ENCODE measurements at places on chromosomes 16 and 17.

DNA sequence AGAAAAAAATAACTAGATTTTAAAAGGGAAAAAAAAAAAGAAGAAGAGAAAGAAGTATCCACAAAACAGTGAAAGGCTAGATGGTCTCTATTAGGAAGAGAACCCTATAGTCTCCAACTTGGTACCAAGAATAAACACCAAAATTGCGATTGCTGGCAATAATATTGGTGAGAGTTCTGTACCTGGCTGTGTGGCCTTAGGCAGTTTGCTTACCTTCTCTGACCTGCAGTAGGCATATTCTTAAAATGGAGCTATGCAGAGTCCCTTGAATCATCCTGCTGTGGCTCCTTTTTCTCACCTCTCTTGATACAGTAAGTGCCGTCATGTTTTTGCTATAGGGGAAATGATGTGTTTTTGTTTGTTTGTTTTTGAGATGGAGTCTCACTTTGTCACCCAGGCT is 35.1 kb downstream of the BRCA1 start:
- H3K36me3 ChIP-seq = no peaks in the 10 kb centered on the region
- H3K27ac ChIP-seq = no peak overlapping the region
- no peaks in the 10 kb centered on the region for H3K4me1 ChIP-seq
- DNase-seq = no peak
- no peaks in the 10 kb centered on the region for H3K27me3 ChIP-seq

DNA sequence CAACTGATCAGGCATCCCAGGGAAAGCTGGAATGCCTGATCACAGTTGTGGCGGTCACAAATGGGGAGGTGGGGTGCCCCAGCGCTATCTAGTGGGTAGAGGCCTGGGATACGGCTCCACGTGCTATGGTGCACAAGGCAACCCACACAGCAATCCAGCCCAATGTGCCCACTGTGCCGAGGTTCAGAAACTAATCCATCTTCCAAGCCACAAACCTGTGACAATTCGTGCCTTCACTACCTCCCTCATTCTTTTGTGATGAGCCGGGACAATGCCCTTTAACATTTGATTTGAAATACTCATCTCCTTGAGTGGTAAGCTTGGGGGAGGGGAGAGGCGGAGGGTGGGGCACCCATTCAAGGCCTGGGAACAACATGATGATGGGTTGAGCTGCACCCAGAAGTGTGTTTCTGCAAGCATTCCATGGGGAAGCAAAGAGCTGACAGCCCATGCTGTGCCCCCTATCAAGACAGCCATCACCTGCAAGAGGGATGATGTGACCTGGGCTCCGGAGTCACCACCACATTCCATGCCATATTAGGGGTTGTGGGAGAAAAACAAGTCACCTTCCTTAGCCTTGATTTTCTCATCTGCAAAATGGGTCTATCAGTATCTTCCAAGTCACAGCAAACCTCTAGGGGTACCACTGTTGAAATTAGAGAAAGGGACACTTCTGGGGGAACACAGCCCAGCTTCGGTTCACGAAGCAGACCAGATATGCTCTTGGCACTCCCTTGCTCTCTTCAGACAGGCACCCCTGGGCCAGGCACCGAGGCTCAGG is 3.7 kb downstream of the ELOB start:
- no peak for DNase-seq
- no peak overlapping the region for H3K27ac ChIP-seq
- peaks cover 38% of the 10 kb centered on the region for H3K4me1 ChIP-seq

DNA sequence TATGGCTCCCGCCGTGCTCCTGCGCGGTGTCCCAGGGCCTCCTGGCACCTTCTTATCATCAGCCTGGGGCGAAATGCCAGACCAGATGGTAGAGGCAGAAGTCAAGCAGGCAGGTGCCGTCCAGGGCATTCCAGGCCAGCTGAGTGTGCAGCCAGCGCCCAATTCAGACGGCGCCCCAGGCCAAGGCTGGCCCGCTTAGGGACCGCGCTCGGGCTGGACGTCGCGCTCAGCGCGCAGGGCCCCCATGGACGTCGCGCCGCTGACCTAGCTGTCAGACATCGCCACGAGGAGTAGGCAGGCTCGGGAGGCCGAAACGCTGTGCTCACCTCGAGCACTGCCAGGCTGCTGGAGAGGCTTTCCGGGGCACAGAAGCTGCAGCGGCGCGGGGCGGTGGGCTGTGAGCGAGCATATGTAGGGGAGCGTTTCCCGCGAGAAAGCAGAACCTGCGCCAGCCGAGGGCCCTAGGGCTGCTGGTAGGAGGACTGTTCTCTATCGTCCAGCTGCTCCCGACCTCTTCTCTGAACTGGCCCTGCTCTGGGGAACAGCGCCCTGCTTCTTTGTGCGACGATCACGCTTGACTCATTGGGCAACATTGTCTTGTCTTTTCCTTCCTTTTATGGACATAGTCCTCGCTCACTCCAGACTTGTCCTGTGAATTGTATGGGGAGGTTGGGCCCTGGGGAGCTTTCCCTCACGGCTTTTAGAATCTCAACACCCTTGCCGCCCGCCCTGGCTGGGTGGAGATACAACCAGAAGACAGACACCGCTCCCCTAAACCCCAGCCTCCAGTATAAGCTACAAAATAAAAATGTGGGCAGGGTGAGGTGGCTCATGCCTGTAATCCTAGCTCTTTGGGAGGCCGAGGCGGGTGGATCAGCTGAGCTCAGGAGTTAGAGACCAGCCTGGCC is 8.4 kb upstream of the CA4 start:
- no peaks in the 10 kb centered on the region for H3K27me3 ChIP-seq
- no peak overlapping the region for H3K4me3 ChIP-seq

GRCh38 chr16:88703486-88704309 is 2.5 kb downstream of the RNF166 start:
- H3K27me3 ChIP-seq = no peaks in the 10 kb centered on the region
- no peak overlapping the region for H3K4me3 ChIP-seq
- H3K27ac ChIP-seq = no peak overlapping the region
- no peak for DNase-seq

- H3K4me1 ChIP-seq = no peaks in the 10 kb centered on the region
- no peak overlapping the region for H3K4me3 ChIP-seq
- no peaks in the 10 kb centered on the region for H3K27me3 ChIP-seq
- no peak overlapping the region for H3K27ac ChIP-seq
- DNase-seq = no peak
Measured at GRCh38 chr17:46964315-46965265, 14.5 kb downstream of the RPRML start.

DNA sequence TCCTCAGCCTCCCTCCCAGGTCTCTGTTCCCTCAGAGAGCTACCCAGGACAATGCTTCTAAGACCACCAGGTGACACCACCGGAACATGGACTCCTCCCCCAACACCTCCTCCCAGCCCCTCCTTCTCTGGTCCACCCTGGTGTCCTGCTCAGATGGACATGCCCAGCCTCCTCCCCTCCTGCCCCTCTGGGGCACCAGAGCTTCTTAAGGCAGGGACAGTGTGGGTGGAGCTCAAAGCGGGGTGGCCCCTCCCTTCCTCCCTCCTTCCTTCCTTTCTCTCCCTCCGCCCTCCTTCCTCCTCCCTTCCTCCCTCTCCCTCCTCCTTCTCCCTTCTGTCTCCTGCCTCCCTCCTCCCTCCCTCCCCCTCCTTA is 22.7 kb downstream of the TRPV3 start:
- H3K27ac ChIP-seq = peak overlapping the region; percentile 86
- no peaks in the 10 kb centered on the region for H3K27me3 ChIP-seq
- DNase-seq = peak; percentile 74
- H3K4me3 ChIP-seq = no peak overlapping the region
- H3K36me3 ChIP-seq = no peaks in the 10 kb centered on the region

DNA sequence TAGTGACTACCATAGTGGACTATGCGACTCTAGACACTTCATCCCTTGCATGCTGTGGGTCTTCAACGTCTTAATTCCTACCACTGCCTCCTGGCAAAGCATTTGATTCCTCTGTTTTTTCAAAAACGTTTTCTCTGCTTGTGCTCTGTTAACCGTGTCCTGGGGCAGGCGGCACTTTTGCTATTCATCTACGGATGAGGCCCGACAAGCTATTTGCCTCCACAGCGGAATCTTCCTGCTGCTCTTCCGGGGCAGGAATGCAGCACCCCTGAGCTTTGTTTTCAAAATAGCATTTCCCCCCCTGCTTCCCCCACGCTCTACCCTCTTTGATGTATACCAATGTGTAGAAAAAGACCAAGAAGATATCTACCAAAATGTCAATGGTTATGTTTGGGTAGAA is 39.8 kb upstream of the METTL16 start:
- no peaks in the 10 kb centered on the region for H3K36me3 ChIP-seq
- no peaks in the 10 kb centered on the region for H3K4me1 ChIP-seq

GRCh38 chr17:55433029-55433628 is 11.5 kb upstream of the MMD start:
- no peaks in the 10 kb centered on the region for H3K27me3 ChIP-seq
- no peaks in the 10 kb centered on the region for H3K4me1 ChIP-seq
- no peak overlapping the region for H3K4me3 ChIP-seq

DNA sequence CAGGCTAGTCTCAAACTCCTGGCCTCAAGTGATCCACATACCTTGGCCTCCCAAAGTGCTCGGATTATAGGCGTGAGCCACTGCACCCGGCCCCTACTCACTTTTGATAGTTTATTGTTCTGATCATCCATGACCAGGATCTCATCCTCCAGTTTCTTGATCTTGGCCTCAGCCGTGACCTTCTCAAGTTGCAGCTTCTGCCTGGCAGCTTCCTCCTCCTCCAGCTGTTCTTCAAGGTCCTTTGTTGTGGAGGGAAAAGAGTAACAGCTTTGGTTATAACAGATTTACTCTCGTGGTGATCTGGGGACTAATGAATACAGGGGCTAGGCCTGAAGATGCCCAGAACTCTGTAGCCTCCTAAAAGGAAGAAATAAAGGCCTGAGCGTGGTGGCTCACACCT is 89.9 kb downstream of the NDE1 start:
- peak overlapping the region; percentile 50 for H3K27ac ChIP-seq
- DNase-seq = peak; percentile 42
- no peak overlapping the region for H3K4me3 ChIP-seq
- no peaks in the 10 kb centered on the region for H3K4me1 ChIP-seq

DNA sequence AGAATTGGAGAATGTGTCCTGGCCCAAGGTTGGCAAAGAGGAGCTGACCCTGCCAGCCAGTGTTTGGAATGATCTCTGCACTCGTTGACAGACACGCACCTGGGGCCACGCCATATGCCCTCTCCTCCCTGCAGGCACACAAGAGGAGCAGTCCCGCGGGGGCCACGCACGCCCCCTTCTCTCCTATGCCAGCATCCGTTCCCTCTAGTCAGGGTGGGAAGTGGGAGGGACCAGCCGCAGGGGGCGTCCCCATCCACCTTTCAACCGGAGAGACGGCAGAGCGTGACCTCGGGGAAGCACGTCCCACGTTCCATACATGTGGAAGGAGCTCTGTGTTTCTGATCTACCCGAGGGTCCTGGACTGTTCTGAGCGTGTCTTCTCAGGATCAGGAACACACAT is 86.9 kb upstream of the ZNF750 start:
- H3K27ac ChIP-seq = no peak overlapping the region
- H3K36me3 ChIP-seq = no peaks in the 10 kb centered on the region
- no peaks in the 10 kb centered on the region for H3K27me3 ChIP-seq
- H3K4me1 ChIP-seq = no peaks in the 10 kb centered on the region
- no peak overlapping the region for H3K4me3 ChIP-seq
